ENCODE measurements at places on chromosomes 6 and 20. TPM values are rescaled to one million over a fixed set of nuclear protein-coding genes. Genes with fewer than 3 reads are reported as not detected.

DNA sequence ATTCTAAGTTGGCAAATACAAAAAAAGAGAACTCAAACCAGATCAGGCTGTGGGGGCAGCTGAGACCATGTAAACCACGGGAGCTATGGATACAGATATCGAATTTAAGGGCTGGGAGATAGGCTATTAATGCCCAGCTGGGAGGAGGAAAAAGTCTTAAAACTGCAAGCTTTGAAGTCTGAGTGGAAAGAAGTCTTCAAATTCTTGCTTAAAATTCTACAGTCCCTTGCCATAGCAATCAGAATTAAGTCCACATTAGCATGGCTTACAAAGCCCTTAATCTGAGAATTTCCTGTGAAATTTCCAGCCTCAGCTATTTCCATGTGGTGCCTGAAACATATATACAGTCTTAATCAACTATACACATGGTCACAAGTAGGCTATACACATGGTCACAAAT lies 465.0 kb upstream of the HSF2 start:
- H3K27ac ChIP-seq: no peak overlapping the region
- H3K4me1 ChIP-seq: peaks cover 9% of the 10 kb centered on the region
- no peak overlapping the region for H3K4me3 ChIP-seq
- no peaks in the 10 kb centered on the region for H3K27me3 ChIP-seq
- H3K36me3 ChIP-seq: no peaks in the 10 kb centered on the region

DNA sequence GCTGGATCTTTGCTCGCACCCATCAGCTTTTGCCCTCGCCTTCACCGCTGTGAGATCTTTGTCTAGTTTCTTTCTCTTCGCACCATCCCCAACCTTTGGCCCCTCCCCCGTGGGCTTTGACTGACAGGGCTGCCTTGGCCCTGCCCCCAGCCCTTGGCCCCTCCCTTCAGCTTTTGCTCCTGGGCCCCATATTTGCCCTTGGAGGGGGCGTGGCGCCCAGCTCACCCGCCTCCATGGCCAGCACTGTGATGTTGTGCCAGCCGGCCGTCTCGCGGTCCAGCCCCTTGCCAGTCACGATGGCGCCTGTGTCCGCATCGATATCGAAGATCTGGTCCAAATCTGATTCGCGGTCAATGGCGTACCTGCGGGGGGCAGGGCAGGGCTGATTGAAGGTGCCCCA lies 81.1 kb downstream of the CD40 start:
- H3K27me3 ChIP-seq: peaks cover 11% of the 10 kb centered on the region
- H3K36me3 ChIP-seq: no peaks in the 10 kb centered on the region
- no peak for DNase-seq
- no peaks in the 10 kb centered on the region for H3K4me1 ChIP-seq

- no peak for DNase-seq
- H3K36me3 ChIP-seq: no peaks in the 10 kb centered on the region
Measured at GRCh38 chr20:50049442-50050026, 63.4 kb downstream of the UBE2V1 start.

GRCh38 chr6:127349980-127350379 lies 6.6 kb upstream of the ECHDC1 start:
- H3K27me3 ChIP-seq: no peaks in the 10 kb centered on the region
- H3K27ac ChIP-seq: no peak overlapping the region
- no peak overlapping the region for H3K4me3 ChIP-seq
- H3K4me1 ChIP-seq: no peaks in the 10 kb centered on the region

Gene SLC44A4
- 5.8 TPM for total RNA-seq

DNA sequence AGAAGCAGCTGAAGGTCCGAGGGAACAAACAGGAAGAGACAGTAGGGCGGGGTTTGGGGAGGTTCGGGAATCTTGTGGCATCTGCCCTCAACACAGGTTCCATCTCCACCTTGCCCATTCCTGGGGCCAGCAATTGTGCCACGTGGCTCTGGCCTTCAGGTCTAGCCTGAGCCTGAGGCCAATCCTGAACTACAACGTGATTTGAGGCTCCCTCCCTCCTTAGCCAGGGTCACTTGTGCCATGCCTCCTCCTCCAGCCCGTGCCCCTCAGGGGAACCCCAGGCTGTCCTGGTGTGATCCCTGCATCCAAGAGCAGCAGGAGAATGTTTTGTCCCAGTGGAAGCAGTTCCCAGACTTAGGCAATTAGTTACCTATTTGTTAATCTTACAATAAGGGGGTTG lies 3.0 kb downstream of the CST9 start:
- no peaks in the 10 kb centered on the region for H3K27me3 ChIP-seq
- no peak for DNase-seq
- H3K4me1 ChIP-seq: peaks cover 11% of the 10 kb centered on the region
- H3K27ac ChIP-seq: no peak overlapping the region

- H3K4me1 ChIP-seq: peaks cover 16% of the 10 kb centered on the region
- no peaks in the 10 kb centered on the region for H3K27me3 ChIP-seq
- no peaks in the 10 kb centered on the region for H3K36me3 ChIP-seq
- no peak overlapping the region for H3K27ac ChIP-seq
- DNase-seq: no peak
Measured at GRCh38 chr6:86030875-86031274, 388.2 kb upstream of the SYNCRIP start.

DNA sequence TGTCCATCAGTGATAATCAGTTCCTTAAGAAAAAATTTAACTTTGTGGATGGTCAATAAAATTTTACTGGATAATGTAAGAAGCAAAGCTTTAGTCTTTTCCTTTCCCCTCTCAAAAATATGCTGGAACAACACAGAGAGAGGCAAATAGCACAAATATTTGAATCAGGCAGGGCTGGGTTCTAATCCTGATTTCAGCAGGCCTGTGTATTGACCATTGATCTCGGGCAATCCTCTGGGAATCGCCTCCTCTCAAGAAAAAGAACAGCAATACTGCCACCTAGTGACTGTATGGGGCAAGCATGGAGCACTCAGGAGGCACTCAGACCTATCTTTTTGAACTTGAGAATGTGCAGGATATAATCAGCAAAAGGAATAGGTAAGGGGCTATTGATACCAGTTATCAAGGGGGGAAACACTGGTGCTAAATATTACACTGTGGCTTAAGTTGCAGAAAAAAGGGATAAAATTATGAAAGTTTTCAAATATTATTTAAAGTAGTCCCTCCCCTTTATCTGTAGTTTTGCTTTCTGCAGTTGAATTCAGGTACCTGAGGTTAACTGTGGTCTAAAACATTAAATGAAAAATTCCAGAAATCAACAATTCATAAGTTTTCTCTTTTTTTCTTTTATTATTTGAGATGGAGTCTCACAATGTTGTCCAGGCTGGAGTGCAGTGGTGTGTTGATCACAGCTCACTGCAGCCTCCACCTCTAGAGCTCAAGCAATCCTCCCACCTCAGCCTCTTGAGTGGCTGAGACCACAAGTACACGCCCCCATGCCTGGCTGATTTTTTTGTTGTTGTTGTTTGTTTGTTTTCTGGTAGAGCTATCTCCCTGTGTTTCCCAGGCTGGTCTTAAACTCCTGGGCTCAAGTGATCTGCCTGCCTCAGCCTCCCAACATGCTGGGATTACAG lies 91.8 kb upstream of the NHSL1 start:
- no peak overlapping the region for H3K27ac ChIP-seq
- H3K27me3 ChIP-seq: no peaks in the 10 kb centered on the region
- no peaks in the 10 kb centered on the region for H3K36me3 ChIP-seq
- peaks cover 17% of the 10 kb centered on the region for H3K4me1 ChIP-seq
- no peak for DNase-seq

GRCh38 chr6:105790635-105791034 lies 295.5 kb upstream of the PRDM1 start:
- no peaks in the 10 kb centered on the region for H3K36me3 ChIP-seq
- no peak for DNase-seq
- H3K4me3 ChIP-seq: no peak overlapping the region
- no peaks in the 10 kb centered on the region for H3K27me3 ChIP-seq
- no peaks in the 10 kb centered on the region for H3K4me1 ChIP-seq
- H3K27ac ChIP-seq: no peak overlapping the region

Gene TAF4
- 11.0 TPM for total RNA-seq

DNA sequence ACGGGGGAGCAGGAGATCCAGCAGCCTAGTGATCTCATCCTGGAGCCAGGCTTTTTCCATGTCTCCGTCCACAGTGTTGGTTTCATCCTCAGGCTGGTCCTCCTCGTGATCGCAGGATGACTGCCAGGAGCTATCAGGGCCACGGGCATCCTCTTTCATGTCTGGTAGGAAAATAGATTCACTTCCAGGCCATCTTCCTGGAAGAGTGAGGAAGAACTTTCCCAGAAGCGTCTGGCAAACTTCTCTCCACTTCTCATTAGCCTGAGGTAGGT lies 15.3 kb upstream of the SLC9A8 start:
- no peak for DNase-seq
- peaks cover 3% of the 10 kb centered on the region for H3K4me1 ChIP-seq
- no peak overlapping the region for H3K27ac ChIP-seq
- no peak overlapping the region for H3K4me3 ChIP-seq

DNA sequence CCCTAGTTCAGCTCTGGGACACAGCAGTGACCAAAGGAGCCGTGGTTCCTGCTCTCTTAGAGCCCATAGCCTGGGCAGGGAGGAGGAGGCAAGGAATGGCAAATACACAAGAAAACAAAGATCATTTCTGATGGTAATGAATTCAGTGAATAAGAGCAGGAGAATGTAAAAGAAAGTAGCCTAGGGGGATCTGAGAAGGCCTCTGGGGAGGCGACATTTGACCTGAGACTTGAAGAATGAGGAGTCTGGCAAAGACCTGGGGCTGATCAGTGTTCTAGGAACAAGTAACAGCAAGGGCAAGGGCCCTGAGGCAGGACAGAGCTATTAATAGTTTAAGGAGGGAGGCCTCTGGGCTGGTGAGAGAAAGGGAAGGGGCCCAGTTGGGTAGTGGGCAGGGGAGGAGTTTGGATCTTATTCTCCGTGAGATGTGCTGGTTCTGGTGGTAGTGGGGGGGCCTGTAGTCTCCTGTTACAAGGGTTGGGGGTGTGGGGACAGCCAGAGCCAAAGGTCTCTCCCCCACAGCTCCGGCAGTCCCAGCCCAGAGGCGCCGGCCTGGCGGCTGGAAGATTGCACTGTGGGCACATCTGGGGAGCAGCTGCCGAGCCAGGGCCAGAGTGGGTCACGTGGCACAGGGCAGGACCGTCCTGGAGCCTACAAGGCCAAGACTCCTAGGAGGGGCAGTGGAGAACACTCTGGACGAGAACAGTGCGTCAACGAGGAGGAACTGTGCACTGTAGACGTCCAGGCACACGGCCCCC lies 9.3 kb upstream of the ID1 start:
- H3K36me3 ChIP-seq: no peaks in the 10 kb centered on the region
- H3K27me3 ChIP-seq: no peaks in the 10 kb centered on the region
- H3K27ac ChIP-seq: peak overlapping the region; percentile 82
- H3K4me3 ChIP-seq: no peak overlapping the region
- DNase-seq: peak; percentile 53

Gene MUC21
- total RNA-seq: not detected

Gene KATNA1
- 15.7 TPM for total RNA-seq

GRCh38 chr6:1379017-1379787 lies 10.2 kb upstream of the FOXF2 start:
- peaks cover 59% of the 10 kb centered on the region for H3K27me3 ChIP-seq
- H3K4me3 ChIP-seq: peak overlapping the region; percentile 33
- peaks cover 42% of the 10 kb centered on the region for H3K4me1 ChIP-seq

DNA sequence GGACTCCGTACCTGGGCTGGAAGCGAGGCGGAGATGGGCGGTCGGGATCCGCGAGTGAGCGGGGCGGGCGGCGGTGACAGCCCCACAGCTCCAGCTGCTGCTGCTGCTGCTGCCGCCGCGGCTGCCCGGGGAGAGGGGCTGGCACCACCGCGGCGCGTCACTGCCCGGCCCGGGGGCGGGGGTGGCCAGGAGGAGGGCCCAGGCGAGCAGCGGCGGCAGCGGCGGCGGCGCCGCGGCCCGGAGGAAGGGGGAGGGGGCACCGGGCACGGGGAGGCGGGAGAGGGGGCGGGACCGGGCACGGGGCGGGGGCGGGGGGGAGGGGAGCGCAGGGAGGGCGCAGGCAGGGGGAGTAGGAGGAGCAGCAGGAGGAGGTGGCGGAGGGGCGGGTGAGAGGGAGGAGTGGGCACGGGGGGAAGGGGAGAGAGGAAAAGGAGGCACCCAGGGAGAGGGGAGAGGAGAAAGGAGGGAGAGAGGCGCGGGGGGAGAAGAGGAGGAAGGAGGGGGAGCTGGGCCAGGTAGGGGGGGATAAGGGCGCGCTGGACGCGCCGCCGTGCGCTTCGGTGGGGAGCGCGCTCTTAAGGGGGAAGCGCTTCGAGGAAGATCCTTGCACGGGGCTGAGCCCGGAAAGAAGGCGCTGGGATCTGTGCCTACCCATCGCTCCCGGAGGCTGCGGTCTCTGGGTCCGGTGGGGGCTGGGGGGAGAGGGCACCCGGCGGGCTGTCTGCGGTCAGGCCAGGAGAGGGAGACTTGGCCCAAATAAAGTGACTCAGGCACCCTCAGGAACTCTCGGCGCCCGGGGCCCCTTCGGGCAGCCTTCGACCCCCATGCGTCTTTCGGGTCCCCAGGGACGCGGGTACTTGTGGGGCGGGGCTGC lies 101.5 kb downstream of the NOL4L start:
- peaks cover 7% of the 10 kb centered on the region for H3K4me1 ChIP-seq
- no peaks in the 10 kb centered on the region for H3K27me3 ChIP-seq
- H3K36me3 ChIP-seq: no peaks in the 10 kb centered on the region
- no peak overlapping the region for H3K27ac ChIP-seq
- no peak for DNase-seq
- peak overlapping the region; percentile 90 for H3K4me3 ChIP-seq

All from thoracic aorta (tissue), 2 donors.